Heart right ventricle (tissue), 16 donors: ENCODE measurements at places on chromosomes 7 and 10.

- DNase-seq, result no peak
These were observed 62.6 kb upstream of the GHITM start for GRCh38 chr10:84076540-84077195.

- DNase-seq, result no peak
These were observed 8.2 kb upstream of the NRG3 start for GRCh38 chr10:81866753-81867152.

- DNase-seq, result no peak
These were observed 11.3 kb upstream of the SMO start for GRCh38 chr7:129176916-129177710.

DNA sequence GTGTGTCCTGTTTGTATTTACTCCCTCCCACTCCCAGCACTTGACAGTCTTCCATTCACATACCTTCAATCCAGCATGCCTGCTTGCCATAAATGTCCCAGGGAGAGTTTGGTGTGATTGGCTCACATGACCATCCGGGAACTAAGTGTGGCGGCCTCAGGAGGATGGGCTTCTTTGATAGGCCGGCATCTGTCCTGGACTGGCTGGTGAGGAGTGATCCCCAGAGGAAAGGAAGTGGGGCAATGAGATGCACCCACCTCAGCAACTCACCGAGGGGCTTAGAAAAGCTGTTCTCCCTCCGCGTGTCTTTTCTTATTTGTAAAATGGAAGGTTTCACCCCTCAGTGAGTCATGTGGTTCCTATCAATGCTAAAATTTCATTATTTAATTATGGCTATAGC, 14.9 kb upstream of the EBF3 start:
- DNase-seq, result no peak

DNA sequence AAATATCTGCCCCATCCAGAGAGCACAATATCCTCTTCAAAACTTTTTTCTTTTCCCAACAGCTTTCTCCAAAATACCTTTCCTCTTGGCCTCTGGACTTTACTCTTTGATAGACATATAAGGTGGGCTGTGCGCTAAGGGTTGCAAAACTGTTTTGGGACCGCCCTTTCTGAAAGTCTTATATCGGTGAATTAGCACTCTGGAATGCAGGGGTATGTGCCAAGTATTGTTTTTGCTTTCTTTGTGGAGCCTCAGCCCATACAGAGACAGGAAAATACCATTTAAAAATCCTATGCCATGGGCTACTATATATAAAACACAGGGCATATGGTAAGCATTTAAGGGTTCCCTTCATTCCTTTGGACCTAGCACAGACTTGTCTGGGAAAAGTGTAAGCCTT, 37.7 kb downstream of the PPP1R17 start:
- DNase-seq, result no peak

DNA sequence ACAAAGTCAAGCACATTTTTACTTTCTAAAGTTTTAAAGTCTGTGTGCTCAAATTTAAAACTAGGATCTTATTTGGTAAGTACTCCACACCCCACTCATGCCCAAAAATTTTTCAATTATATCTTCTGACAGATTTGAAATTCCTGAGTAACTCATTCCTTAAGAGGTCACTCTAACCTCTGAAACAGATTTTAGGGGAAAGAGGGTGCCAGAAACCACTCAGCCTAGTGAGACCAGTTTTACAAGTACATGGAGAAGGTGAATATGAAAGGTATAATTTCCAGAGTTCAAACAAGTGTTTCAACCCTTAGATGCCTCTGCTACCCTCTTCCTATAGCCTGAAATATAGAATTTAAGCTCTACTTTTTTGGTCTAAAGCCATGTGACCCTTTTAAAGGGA, 79.2 kb downstream of the C7orf25 start:
- no peak for DNase-seq
